NCI-H1436 (cell line): ENCODE measurements at places on chromosomes 6 and 20.

DNA sequence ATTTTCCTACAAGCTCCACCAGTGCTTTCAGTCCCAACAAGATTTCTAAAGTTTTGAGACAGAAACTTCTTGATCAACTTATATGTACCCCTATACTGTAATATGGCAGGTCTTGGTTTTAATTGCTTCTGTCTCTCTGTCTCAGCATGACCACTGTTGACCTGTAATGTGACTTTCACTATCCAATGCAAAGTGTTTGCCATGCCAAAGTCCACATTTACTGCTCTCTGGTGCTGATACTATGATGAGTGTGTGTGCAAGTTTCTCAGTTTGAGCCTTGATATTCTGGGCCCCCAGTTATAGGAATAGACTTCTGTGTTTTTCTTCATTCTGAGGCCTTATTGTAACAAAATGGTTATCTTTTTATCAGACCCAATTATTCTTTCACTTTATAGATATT lies 45.8 kb downstream of the OR2J2 start:
- DNase-seq = no peak

GRCh38 chr6:112557961-112558360 lies 210.8 kb downstream of the RFPL4B start:
- DNase-seq = no peak

GRCh38 chr6:123323452-123324329 lies 313.1 kb downstream of the TRDN start:
- DNase-seq = no peak

- DNase-seq = no peak
Observed at GRCh38 chr6:111604259-111605099, 1.2 kb downstream of the TRAF3IP2 start.

DNA sequence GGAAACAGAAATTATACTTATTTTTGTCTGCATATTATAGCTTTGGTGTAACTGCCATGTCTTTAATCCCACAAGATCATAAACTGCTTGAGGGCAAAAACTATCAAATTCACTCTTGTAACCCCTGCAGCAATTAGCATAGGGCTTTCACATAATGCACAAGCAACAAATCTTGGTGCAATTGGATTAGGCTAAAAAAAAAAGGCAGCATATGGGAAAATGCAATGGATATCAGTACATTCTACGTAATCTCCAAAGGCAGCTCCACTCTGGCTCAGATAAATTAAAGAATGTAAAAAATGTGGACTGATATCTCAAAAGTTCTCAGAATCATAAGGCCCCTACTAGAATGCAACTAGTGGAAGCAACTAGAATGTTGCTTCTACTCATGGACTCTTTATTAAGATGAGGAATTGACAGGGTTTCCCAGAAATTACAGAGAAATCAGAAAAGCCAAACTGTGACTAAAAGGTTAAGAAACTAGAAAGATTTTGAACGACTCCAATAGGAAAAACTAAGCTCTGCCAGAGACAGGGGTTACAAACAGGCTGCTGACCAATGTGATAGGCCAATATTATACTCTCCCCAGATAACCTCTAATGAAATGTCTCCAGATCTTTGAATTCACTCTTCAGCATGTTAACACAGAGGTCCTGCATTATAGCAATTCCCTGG lies 55.0 kb downstream of the FILIP1 start:
- DNase-seq = no peak

DNA sequence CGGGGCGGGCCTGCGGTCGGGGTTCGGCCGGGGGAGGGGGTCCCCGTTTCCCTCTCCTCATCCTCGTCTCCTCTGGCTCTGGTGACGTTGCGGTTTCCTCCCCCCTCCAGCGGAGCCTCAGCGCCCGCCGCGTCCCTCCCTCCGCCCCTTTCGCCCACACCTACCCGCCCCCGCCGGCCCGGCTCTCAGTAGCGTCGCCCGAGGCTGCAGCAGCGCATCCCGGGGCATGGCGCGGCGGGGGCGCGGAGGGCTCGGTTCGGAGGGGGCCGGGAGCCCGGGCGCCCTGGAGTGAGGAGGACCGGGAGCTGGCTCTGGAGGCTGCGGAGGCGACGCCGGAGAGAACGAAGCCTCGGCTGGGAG lies at the start of gene DSE:
DSE (plus strand) TSS at position 188 of the 360 bp plus-strand sequence. CDS start 28,304 bp downstream, outside the sequence.
- no peak for DNase-seq

GRCh38 chr6:158903801-158904200 lies 84.6 kb upstream of the EZR start:
- DNase-seq = no peak

GRCh38 chr20:47124181-47124717 lies 229.6 kb downstream of the EYA2 start:
- no peak for DNase-seq

DNA sequence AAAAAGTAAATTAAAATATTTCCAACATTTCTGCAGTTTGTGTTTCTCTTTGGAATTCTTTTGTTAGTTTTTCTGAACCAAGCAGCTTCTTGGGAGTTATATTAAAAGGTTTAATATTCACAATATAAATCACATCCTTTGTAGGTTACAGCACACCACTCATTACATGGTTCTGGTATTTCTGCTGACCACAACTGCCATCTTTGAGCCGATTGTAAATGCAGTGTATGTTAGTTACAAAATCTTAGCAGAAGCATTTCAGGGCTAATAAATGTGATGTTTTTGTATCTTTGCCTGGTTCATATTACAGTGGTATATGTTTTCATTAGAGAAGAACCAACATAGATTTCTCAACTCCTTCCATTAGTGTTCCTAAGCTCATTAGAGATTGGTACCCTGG lies 19.1 kb upstream of the TSHZ2 start:
- DNase-seq = no peak

- no peak for DNase-seq
Observed at GRCh38 chr20:52087471-52087870, 104.1 kb downstream of the ZFP64 start.

DNA sequence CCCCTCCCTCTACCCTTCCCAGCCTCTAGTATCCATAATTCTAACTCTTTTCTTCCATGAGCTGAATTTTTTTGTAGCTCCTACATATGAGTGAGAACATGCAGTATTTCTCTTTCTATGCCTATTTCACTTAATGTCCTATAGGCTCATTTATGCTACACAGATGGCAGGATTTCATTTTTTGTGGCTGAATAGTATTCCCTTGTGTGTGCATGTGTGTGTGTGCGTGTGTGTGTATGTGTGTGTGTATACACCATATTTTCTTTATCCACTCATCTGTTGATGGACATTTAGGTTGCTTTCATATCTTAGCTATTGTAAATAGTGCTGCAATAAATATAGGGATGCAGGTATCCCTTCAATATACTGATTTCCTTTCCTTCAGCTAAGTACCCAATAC lies 101.0 kb downstream of the ADAT2 start:
- no peak for DNase-seq

DNA sequence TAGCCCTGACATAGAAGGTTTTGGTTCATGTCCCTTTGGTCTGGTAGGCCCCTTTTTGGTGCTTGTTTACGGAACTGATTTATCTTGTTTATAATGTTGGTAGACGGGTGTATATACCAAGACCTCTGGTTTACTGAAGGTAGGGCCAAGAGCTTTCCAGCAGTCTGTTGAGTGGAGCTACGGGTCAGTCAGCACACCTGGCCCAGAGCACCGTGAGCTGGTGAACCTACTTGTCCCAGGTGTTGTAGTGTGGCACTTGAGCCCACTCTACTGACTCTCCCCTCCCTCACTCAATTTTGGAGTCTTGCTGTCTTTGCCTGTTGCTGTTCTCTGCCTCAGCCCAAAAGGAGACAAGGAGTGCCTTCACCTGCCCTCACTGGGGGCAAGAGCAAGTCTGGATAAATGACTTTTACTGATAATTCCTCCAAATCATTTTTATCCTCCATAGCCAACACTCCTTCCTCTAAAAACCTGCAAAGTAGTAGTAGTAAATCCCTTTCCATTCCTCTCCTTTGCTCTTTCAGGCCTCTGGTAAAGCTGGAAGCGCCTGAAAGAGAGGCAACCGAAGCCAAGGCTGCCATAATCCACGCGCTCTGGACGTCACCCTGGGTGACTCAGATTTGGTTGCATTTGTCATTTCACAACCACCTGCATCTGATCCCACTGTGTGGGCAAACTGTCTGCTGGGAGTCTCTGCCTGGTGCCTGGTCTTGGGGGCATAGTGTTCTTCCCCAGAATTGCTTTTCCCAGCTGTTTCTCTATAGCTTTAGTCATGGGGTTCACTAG lies 22.2 kb downstream of the RREB1 start:
- DNase-seq = no peak

- no peak for DNase-seq
Observed at GRCh38 chr6:21873562-21873961, 280.0 kb downstream of the SOX4 start.

- DNase-seq = no peak
Observed at GRCh38 chr20:61658563-61658962, 406.5 kb downstream of the CDH4 start.

DNA sequence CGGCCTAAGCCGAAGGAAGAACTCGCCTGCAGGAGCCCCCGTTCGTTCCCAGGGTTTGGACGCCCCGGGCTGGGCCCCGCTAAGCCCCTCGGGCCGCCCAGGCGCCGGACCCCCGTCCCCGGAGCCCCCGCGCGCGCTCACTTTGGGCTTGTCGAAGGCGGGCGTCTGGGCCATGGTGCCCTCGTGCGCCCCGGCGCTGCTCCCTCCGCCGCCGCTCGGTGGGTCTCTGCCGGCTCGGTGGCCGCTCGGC lies 140 bp downstream of the ADA start:
- DNase-seq = no peak

- no peak for DNase-seq
Observed at GRCh38 chr6:115323001-115323400, 737.7 kb downstream of the FRK start.

DNA sequence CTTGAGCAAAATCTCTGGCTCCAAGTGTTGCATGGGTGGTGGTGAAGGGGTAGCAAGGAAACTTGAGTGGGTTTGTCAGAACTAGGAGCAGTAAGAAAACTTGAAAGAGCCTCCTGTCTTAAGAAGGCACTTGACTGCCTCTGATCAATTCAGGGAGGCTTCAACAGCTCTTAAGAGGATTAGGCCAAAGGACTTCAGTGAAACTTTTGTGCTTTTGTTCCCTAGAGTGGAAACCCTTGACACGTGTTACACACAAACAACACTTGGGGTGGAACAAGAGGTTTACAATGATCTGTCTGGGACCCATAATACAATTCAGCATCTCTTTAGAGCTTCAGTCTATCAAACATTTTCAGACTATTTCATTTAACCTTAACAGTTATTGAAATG lies 80.1 kb upstream of the ARMC2 start:
- no peak for DNase-seq

GRCh38 chr6:138106665-138107077 lies 548 bp downstream of the PERP start:
- no peak for DNase-seq

GRCh38 chr6:53067849-53068361 lies 2.7 kb downstream of the FBXO9 start:
- no peak for DNase-seq

DNA sequence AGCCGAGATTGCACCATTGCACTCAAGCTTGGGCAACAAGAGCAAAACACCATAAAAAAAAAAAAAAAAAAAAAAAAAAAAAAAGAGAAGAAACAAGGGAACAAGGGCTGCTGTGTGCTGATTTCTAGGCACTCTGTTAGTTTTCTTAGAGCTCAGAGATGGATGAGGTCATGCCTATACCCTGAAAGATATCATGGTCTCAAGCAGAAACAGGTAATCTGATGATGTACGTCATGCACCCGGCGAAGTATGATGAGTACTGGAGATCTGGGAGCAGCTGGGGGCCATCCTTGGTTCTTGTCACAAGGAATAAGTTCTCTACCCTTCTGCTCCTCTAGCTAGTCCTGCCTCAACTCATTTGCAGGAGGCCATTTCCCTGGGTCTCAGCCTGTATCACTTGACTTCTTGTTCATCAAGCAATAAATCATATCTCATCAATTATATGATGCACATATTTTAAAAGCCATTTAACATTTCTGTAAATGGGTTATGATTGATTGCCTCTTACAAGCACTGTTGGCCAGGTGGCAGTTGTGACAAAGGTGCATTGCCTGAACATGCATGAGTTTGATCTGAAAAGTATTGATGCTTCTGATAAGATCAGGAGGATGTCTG lies 517.2 kb downstream of the DHX35 start:
- DNase-seq = no peak

- no peak for DNase-seq
Observed at GRCh38 chr6:42022755-42023384, 27.5 kb upstream of the TAF8 start.

DNA sequence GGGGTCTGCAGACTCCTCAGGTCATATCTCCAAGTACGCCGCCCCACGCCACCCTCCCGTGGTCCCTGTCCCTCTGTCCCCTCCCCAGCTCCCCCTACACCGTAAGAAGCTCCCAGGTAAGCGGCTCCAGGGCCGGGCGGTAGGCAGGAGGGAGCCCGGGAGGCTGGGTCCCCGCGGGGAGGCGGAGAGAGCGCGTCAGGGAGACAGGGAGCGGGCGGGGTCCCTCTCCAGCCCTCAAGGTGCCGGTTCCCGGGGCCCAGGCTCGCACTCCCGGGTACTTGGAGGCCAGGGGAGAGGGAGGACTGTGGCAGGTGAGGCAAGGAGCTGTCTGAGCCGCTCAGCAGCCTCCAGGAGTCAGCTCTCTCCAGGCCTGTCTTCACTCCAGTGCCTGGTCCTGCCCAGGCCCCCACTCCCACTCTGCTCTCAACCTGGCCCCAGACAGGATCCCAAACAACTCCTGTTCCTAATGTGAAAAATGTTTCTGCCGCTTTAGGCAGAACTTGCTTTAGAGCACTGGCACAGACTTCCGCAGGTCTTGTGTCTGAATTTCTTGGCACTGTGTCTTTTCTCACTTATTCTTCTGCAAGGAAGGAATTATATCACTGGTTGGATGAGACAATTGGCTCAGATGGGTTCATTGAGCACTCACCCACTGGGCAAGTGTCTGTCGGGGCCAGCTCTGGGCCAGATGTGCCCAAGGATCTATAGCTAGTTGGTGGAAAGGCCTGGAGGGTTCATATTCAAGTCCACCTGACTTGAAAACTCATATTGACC lies 36.6 kb downstream of the HLA-G start:
- no peak for DNase-seq

GRCh38 chr6:137370871-137371633 lies 123.1 kb downstream of the OLIG3 start:
- DNase-seq = no peak
